ENCODE measurements at places on chromosomes 12 and 14. TPM values are rescaled to one million over a fixed set of nuclear protein-coding genes. Genes with fewer than 3 reads are reported as not detected.

DNA sequence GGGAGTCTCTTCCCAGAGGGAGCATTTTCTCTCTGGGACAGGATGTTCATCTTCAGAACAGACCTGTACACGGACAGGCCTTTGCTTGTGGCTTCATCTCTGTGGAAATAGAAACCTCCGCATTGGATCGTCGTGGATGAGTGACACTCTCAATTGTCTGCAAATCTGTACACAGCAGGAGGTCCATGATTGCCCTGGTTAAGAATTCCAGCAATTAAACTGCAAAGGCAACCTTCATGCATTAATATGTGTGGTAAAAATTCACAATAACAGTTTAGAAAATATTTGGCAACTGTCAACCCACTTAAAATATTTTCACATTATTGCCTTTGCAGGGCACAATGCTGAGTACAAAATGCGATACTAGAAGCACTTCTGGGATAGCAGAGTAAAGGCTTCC is 149.8 kb upstream of the SFSWAP start:
- no peak for DNase-seq

DNA sequence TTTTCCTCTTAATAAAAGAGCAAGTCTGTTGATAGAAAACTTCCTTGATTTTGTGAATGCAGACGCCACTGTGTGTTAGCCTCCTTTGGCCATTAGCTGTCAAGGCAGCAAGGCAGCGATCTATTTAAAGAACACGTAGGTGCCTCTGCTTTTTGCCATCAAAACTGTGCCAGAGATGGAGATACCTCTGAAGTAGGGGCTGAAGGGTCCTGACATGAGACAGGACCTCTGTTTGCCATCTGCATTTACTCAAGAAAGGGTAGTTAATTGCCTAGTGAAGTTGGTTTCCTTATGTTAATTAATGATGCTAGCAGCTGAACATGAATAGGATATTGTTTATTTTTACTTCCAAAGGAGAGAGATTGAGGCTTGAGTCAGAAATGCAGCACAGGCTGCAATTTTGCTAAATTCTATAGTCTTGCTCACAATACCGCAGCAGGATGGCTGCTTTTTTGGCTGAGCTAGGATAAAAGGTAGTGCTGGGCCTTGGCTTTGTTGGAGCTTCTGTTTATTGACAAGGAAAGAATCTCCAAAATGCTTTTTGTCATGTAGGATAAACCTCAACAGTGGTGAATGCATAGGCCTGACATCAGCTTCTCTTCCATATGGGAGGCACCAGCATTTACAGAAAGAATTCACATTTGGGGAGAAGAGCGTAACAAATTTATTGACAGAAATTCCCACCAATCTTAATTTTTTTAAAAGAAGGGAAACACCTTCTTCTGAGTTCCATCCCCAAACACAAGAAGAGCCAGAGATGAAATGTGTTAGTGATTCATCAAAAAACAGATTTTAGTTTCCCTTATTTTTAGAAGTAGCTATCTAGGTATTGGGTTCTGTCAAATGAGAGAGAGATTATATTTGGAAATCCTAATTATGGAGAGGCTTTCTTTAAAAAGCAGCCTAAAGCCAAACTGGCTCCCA is 13.9 kb upstream of the RPH3A start:
- DNase-seq, result no peak

- DNase-seq, result no peak
These were observed 344.2 kb downstream of the LRIG3 start for GRCh38 chr12:58576081-58576480.

GRCh38 chr12:78402366-78403134 is 462.0 kb upstream of the SYT1 start:
- no peak for DNase-seq

DNA sequence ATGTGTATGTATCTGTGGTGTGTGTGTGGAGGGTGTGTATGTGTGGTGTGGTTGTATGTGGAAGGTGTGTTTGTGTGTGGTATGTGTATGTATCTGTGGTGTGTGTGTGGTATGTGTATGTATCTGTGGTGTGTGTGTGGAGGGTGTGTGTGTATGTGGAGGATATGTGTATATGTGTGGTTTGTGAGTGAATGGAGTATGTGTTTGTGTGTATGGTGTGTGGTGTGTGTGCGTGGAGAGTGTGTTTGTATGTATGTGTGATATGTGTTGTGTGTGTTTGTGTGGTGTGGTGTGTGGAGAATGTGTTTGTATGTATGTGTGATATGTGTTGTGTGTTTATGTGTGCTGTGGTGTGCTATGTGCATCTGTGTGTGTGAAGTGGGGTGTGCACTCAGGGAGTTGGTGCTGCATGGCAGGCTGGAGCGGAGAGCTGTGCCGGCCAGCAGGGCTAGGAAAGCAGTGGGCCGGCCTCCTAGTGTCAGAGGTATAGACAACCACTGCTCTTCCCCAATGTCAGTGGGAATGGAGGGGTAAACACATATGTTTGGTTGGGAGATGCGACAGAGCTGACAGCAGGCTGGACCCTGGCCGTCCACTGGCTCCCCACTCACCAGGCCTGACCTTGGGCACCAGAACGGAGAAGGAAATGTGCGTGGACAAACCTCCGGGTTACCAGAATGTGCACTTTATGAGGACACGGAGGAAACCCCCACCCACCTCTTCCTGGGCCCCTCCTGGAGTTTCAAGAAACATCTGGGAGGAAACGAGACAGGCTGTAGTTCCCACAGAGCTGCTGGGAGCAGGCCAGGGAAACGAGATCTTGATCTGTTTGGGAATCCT is 60.7 kb downstream of the CLMN start:
- DNase-seq, result no peak

Gene INHBE
- 0.18 TPM for total RNA-seq

Gene LTBP2
- total RNA-seq, result 0.49 TPM

Gene ATN1
- 73.5 TPM for total RNA-seq

Gene ANO6
- total RNA-seq, result 25.5 TPM

Gene C12orf56
- total RNA-seq, result not detected

All from activated naive CD4-positive, alpha-beta T cell treated with anti-CD3 and anti-CD28 coated beads, Interleukin-2, amount 50 U/mL, for 72 hours (primary cell).